ENCODE measurements at places on chromosomes 12 and 14.

DNA sequence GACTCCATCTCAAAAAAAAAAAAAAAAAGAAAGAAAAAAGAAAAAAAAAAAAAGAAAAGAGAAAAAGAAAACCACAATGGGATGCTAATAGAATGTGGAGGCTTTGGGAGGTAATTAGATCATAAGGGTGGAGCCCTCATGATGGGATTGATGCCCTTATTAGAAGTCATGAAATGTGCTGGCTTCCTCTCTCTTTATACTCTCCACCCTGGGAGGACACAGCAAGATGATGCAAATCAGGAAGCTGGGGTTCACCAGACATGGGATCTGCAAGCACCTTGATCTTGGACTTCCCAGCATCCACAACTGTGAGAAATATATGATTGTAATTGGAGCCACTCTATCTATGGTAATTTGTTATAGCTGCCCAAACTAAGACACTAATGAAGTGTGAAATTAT, 13.4 kb upstream of the DRAM1 start:
- no peak for DNase-seq

GRCh38 chr12:93570552-93571364, 1.7 kb upstream of the SOCS2 start:
- peak; percentile 80 for DNase-seq

- DNase-seq: no peak
Observed at GRCh38 chr12:19436931-19437330, 2.4 kb upstream of the AEBP2 start.

- no peak for DNase-seq
Observed at GRCh38 chr14:49796025-49796424, 28.1 kb downstream of the KLHDC2 start.

- DNase-seq: no peak
Observed at GRCh38 chr12:130043685-130044406, 118.4 kb upstream of the FZD10 start.

DNA sequence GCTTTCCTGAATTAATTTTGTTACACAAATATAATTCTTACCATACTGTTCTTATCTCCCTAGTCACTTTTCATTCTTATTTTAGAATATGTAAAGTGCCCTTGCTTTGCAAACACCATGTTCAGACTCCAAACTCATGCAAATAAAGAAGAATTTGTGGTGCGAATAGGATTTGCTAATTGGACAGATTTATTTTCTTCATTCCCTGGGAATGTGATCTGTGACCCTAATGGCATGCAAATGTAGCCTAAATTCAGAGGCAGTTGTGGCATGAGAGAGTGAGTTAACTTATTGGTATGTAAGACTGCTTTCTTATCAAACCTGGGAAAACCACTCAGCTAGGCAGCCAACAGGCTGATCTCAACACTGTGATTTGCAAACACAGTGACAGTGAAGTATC, 10.0 kb downstream of the CAPZA3 start:
- DNase-seq: no peak

DNA sequence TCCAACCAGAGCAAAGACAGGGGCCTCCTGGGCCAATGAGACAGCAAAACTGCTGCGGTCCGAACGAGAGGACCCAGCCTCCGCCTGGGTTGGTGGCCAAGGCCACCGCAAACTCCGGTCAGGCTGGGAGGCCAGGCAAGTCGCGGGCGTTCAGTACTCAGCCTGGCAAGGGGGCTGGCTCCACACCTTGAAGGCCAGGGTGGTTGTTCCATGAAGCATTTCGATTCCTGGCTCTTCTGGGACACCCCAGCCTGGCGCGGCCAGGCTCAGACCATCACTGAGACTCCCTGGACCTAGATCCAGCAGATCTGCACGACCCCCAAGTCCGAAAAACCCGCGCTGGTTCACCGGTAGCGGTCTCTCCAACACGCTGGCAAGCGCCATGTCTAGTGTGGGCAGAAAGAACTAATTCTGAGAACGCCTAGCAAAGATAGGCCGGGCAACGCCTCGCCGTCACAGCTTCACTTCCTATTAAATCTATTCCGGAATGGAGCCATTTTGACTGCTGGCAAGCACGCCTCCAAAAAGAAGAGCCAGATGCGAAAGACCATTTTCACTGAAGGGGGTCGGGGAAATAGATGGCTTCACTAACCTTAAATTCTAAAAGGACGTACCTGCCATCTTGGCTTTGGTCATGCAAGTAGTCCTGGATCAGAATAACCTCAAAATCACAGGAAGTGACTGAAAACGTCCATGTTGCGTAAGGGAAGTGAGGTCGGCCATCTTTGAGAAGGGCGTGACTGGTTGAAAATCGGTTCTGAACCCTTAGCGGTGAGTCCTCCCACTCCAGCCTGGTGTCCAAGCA, at the start of gene PSMB5:
Gene PSMB5, minus strand, starts transcription at position 403 of the 805 bp plus-strand sequence. Its CDS starts 19 bp downstream, at position 384.
- DNase-seq: no peak

DNA sequence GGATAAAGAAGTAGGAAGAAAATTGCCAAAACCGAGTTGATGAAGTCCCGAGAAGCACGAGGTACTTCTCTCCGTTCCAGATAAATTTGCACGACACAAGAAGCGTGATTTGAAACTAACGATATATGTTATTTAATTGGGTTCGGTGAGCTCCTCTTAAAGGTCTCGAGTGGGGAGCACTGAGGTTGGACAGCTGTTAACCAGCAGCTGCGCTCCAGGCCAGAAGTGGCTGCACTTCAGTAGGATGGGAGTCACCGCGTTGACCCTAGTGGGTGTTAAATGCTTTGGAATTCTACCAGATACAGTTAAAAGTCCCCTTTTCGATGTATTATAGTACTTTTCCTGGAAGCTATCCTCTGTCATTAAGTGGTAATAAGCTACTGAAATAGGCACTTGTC, 953 bp upstream of the DCAF5 start:
- no peak for DNase-seq

DNA sequence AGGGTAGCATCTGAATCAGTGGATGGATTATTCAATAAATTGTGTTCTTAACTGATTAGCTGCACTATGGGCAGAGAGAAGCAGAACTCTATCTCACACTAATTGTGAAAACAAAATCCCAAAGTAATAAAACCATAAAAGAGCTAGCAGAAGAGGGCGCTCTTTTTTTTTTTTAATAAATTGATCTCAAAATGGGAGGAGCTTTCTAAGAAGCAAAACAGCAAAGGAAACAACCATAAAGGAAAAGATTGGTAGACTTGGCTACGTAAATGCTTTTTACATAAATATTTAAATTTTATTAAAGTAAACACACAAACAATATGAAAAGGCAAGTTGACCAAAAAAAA, 1.5 kb upstream of the TM7SF3 start:
- DNase-seq: no peak
